Activated CD4-positive, alpha-beta T cell treated with anti-CD3 and anti-CD28 coated beads, Interleukin-2, amount 50 U/mL, for 16 hours (primary cell): ENCODE measurements at places on chromosomes 16 and 17.
A peak's percentile ranks its signal among the peaks of the same experiment; 100 is the strongest.

DNA sequence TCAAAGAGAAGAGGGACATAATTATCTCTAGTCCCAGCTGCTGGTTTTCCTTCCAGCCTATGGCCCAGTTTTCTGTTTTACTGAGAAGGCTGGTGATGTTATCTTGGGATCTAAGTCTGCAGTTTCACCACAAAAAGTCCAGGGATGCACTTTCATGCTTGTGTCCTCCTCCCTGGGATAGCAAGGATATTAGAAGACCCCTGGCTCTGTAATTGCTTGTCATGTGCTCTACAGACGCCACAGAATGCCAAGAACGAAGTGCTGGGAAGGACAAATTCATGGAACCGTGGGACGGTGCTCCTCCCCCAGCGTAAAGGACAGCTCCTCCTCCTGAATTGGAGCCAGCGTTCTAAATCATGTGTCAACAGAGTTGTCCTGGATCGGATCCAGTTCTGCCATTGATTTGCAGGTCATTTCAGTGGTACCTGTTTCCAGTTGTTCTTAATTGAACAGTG is 8.6 kb downstream of the MAPT start:
- DNase-seq = no peak

- no peak for DNase-seq
Observed at GRCh38 chr16:616733-617586, 13.8 kb upstream of the WFIKKN1 start.

GRCh38 chr16:67872631-67873434 is at the start of gene EDC4:
TSS of gene EDC4 (plus strand) at chr16:67873052. CDS start at chr16:67873262, 210 bp downstream.
- DNase-seq = peak; percentile 90

- DNase-seq = no peak
Observed at GRCh38 chr17:19290066-19290705, 53.0 kb downstream of the EPN2 start.

GRCh38 chr16:89071686-89072547 is 21.7 kb upstream of the ACSF3 start:
- DNase-seq = no peak

DNA sequence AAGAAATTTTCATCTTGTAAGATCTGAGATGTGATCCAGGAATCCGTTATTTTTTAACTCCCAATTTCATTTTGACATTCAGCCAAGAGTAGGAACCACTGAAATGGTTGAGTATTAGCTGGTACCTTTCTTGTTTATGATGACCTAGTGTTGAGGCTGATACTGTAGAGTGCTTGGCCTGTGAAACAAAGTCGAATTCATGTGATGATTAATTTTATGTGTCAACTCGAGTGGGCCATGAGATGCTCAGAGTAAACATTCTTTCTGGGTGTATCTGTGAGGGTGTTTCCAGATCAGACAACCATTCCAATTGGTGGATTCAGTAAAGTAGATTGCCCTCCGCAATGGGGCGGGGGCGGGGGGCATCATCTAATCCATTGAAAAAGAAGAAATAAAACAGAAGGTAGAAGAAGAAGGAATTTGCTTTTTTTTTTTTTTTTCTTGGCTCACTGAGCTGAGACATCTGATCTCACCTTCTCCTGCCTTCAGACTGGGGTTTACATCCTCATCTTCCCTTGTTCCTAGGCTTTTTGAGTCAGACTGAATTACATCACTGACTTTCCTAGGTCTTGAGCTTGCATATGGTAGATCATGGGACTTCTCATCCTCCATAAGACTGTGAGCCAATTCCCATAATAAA is 264.6 kb upstream of the KCNJ16 start:
- no peak for DNase-seq

GRCh38 chr17:38702916-38703741 is 1.9 kb upstream of the MLLT6 start:
- DNase-seq = peak; percentile 45

- no peak for DNase-seq
Observed at GRCh38 chr17:21286909-21287702, 2.6 kb downstream of the MAP2K3 start.

DNA sequence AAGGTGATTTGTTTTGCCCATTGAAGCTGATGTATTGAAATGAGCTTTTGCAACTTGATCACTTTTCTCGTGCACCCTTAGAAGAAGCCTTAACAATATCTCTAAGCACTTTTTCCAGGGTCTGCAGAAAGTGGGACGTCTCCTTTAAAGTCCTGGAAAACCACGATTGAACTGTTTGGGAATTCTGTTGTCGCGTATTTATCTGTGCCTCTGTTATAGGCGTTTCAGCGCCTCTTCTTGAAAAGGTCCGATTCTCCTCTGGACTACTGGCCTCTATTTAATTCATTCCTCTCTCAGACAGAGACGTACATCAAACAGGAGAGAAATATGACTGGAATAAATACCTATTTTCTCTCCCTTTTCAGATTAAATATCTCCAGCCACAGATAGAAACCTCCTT is 262.4 kb upstream of the PSMD7 start:
- no peak for DNase-seq

- no peak for DNase-seq
Observed at GRCh38 chr17:80660527-80661198, 116.0 kb downstream of the RPTOR start.

GRCh38 chr17:6346986-6347385 is 87.9 kb downstream of the AIPL1 start:
- no peak for DNase-seq

GRCh38 chr17:39069114-39069756 is 82.2 kb downstream of the PLXDC1 start:
- peak; percentile 20 for DNase-seq

GRCh38 chr16:49485663-49486062 is 112.1 kb downstream of the C16orf78 start:
- DNase-seq = no peak

GRCh38 chr16:81657224-81657623 is 121.9 kb upstream of the PLCG2 start:
- DNase-seq = peak; percentile 10

GRCh38 chr17:30576326-30576861 is 99.2 kb downstream of the GOSR1 start:
- DNase-seq = no peak

DNA sequence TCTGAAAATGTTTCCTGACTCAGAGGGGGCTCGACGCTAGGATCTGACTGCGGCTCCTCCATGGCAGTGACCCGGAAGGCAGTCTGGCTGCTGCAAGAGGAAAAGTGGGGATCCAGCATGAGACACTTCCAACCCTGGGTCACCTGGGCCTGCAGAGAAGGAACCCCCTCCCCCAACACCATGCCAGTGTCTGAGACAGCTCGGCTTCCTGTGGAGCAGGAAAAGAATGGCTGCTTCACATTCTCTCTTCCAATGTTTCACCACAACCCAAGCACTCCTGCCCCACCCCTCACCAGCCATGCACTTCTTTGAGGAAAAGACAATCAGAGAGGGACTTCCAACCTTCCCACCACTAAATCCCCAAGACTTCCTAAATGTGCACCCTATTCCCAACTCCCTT is 10.8 kb downstream of the TP53 start:
- no peak for DNase-seq

GRCh38 chr16:50910736-50911100 is 168.8 kb downstream of the CYLD start:
- DNase-seq = no peak

DNA sequence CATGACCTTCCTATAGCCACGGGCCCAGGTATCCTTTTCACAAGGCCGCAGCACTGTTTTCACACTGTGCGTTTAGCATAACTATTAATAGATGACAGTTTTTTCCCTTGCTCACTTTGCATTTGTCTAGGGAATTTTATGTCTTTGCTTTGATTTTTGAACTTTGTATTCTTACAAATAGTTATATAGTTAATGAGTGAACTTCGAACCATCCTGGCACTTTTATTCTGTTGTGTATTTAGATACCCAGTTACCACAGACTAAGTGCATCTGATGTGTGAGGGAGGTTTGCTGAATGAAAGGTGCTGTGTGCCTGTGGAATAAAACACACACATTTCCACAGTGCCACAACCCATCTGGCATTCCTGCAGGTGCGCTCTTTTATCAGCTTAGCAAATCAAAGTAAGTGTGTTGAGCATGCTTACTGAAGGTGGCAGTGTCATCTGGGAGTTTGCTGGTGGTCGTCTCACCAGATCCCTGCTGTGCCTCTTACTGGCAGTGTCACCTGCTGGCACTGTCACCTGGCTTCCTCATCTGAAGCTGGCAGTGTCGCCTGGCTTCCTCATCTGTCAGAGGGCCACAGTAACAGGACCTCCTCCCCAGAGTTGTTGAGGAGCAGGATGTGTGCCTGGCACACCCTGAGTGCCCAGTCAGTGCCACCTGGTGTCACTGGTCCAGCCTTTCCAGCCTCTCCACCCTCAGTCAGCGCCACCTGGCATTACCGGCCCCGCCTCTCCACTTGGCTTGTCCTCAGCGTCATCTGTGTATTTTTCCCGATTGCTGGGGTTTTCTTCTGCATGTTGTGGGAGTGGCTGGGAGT is 37.6 kb downstream of the USP10 start:
- DNase-seq = no peak

DNA sequence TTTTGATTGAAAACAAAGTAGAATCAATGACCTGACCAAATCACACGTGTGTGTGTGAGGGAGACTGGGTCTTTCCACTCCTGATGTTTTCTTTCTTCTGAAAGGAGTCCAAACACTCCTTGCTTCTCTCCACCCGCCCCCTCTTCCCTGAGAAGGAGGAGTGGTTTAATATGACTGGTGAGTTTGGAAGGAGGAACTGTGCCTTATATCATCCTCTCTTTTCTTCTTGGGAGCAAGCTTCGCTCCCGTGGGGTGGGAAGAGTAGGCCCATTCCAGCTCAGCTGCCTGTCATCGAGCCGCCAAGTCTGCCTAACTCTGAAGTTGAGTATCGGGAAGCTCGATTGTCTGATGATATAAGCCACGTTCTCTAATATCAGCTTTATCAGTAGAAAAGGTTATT is 96.5 kb downstream of the YPEL2 start:
- no peak for DNase-seq

GRCh38 chr16:17452922-17453321 is 17.8 kb downstream of the XYLT1 start:
- no peak for DNase-seq

DNA sequence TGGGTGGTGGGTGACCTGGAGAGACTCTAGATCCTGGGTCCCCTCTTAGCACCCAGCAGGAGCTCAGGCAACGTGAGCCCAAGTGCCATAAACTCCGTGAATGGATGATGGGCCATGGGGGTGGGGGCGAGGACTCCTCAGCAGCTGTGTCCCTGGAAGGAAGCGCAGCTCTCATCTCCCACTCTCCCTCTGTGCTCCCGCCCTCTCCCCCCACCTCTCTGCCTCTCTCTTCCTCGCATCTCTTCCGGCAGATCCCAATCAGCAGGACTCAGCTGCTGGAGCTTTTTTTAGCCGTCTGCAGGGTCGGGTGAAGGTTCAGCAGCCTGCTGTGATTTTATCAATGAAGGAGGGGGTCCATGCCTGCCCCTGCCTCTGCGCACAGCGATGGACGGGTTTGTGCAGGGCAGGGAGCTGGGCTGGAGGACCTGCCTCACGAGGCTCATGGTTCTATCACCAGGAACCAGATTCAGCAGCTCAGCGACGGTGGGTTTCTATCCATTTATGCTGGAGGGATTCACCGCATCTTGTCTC is 8.3 kb downstream of the CCR7 start:
- no peak for DNase-seq

DNA sequence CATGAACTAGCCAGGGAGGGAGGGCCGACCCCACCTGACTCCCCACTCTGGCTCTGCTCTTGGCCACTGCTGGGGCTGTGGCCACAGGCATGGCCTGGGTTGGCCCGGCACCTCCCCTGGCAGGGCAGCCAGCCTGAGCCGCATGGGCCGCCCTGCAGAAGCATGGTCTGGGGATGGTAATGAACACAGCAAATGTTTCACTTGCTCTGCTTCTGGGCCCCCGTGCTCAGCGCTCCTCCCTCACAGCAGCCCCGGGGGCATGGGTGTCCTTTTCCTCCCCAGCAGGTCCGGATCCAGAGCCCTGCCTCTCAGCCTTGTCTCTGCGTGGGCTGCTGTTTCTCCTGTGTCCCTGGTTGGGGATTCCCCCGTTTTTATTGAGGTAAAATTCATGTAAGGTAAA is 30.9 kb upstream of the KCNJ12 start:
- no peak for DNase-seq
